LoVo (cell line): ENCODE measurements at places on chromosomes 5 and 9.

- no peak for DNase-seq
Observed at GRCh38 chr5:125894383-125894782, 528.8 kb upstream of the GRAMD2B start.

DNA sequence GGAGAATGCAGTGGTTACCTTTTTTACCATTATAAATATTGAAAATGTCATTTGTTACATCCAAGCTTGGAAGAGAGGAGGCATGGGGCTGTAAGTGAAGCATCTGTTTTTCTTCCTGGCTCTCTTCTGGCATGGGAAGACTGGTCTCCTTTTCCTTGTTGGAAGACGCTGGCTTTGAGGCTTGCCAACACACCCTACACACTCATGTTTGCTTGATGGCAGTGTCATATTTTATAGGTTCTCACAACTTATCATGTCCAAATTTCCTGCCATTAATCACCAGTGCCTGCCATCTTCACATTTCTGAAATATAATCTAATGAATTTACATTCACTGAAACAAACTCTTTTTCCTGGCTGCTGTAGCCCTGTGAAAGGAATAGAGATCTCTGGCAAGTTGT is 252.9 kb downstream of the MAN2A1 start:
- DNase-seq = no peak

- no peak for DNase-seq
Observed at GRCh38 chr5:137995749-137996128, 37.1 kb downstream of the FAM13B start.

DNA sequence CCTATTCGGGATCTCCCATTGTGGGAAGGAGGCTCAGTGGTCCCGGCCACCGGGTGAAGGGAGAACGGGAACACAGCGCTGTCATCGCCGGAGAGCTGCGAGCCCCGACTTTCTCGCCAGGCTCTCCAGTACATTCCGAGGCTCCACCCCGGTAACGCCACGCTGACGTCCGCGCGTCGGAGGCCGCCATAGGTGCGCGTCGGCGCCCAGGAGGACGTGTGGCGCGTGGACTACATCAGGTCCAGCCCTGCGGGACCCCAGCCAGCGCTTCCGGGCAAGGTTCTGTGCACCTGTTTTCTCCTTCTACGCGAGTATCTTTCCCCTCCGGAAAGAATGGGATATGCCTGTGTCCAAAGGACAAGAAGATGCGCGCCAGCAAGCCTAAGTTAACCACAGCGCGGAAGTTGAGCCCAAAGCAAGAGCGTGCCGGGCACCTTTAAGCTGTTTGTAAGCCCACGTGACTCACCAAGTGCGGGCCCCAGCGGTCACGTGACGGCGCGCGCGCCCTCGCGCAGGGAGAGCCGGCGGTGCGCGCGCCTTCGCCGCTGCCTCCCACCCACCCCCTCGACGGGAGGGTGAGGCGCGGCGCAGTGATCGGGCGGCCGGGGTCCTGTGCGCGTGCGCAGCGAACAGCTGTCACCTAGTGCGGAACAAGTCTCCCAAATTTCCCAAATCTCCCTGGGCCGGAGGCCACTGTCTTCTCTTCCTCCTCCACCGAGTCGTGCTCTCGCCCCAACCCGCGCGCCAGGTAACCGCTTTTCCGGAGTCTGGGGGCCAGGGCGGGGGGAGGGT is at the start of gene KDM4C:
TSS of gene KDM4C (plus strand) at position 518 of the 792 bp plus-strand sequence. CDS start 35,016 bp downstream, outside the sequence.
- DNase-seq = peak; percentile 94

DNA sequence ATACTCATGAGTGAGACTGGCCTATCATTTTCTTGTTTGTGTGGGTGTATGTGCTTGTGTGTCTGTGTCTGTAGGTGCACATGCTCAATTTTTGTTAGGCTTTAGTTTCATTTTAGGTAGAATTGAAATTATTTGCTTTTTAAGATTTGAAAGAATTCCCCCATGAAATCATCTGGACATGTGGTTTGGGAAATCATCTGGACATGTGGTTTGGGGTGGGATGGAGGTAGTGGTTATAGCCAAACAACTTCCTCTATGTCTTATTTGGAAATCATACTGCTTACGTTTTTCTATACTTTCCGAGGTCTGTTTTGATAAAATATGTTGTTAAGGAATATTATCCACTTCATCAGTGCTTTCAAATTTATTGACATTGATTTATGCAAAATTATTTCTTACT is 485.4 kb upstream of the CLINT1 start:
- no peak for DNase-seq

GRCh38 chr9:113910036-113910639 is 34.0 kb downstream of the ZNF618 start:
- DNase-seq = no peak

DNA sequence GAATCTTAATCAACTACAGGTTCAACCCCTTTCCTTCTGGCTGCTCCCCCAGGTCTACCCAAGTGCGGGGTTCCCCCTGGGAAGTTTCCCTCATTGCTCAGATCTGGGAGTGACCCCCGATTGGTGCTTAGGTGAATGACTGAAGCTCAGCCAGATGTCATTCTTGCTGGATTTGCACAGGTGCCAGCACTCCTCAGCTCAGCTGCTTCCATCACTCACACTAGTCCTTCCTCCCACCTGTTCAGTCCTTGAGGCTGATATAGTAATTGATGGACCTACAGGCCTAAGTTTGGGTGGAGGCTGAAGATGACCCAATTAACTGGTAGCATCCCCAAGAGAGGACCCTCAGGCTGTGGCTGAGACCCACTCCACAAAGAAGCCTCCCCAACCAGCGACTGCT is 32.9 kb downstream of the PRLR start:
- no peak for DNase-seq

GRCh38 chr5:135834639-135835529 is at the start of gene SLC25A48:
Gene SLC25A48 (plus strand): TSS chr5:135834663. CDS start chr5:135834848, 185 bp downstream.
- DNase-seq = peak; percentile 78

- no peak for DNase-seq
Observed at GRCh38 chr5:108862211-108862610, 114.5 kb downstream of the FER start.

- DNase-seq = no peak
Observed at GRCh38 chr9:78590068-78590467, 293.1 kb downstream of the PSAT1 start.

DNA sequence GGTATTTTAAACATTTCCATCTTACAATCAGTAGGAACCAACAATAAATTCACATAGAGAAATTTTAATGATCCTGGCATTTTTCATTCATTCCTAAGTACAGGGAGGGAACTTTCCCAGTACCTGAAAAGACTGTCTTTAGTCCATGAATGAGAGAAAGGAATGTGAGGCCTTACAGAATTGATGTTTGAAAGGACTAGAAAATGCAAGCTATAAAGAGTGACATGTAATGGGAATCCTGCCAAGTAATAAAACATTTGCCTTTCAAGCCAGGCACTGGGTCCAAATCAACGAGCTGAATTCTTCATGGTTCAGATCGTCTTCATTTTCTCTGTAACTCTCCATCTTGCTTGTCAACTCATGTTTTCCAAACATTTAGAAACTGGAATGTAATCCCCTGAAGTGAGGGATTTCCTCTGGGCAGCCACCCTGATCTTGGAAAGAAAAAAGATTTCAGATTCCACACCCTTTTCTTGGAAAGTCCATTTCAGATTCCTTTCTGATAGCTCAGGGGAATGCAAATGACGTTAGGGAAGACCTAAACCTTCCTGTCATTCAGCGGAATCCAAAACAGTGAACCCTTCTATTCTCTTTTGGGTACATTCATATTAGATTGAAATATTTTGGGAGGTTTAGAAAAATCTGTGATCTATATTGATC is 315.8 kb downstream of the SH3GL2 start:
- DNase-seq = no peak

GRCh38 chr5:127396490-127397155 is 106.0 kb downstream of the MEGF10 start:
- no peak for DNase-seq

GRCh38 chr5:54902791-54903473 is 82.5 kb downstream of the ESM1 start:
- DNase-seq = no peak

- no peak for DNase-seq
Observed at GRCh38 chr5:137260820-137261695, 238.1 kb downstream of the SPOCK1 start.

DNA sequence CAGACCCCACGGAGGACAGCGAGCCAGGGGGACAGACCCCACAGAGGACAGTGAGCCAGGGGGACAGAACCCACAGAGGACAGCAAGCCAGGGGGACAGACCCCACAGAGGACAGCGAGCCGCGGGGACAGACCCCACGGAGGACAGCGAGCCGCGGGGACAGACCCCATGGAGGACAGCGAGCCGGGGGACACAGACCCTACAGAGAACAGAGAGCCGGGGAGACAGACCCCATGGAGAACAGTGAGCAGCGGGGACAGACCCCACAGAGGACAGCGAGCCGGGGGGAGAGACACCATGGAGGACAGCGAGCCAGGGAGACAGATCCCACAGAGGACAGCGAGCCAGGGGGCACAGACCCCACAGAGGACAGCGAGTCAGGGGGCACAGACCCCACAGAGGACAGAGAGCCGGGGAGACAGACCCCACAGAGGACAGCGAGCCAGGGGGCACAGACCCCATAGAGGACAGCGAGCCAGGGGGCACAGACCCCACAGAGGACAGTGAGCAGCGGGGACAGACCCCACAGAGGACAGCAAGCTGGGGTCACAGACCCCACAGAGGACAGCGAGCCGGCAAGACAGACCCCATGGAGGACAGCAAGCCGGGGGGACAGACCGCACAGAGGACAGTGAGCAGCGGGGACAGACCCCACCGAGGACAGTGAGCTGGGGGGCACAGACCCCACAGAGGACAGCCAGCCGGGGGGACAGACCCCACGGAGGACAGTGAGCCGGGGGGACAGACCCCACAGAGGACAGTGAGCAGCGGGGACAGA is 4.4 kb upstream of the ZDHHC11 start:
- DNase-seq = no peak

- DNase-seq = peak; percentile 26
Observed at GRCh38 chr5:67268231-67269021, 71.8 kb upstream of the CD180 start.

DNA sequence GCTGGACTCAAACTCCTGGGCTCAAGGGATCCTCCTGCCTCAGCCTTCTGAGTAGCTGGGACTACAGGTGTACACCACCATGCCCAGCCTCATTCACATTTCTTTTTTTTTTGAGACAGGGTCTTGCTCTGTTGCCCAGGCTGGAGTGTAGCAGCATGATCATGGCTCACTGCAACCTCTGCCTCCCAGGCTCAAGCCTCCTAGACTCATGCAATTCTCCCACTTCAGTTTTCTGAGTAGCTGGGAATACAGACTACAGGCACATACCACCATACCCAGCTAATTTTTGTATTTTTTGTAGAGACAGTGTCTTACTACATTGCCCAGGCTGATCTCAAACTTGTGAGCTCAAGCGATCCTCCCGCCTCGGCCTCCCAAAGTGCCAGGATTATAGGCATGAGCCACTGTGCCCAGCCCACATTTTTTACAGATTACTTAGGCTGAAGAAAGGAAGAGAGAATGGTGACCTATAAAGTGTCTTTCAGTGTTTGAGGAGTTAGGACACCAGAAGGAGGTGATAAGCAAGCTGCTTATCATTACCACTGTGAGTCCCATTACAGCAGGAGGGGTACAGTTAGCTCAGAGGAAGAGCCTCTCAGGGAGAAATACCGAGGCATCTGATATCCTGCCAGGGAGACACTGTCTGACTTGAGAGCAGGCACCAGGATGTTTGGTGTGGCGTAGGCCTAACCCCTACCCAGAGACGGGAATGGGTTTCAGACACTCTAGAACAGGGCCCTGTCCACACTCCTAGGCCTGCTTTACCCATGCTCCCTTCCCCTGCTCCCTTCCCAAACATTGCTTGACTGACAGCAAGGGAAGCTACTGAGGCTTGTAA is 9.7 kb downstream of the FAXDC2 start:
- no peak for DNase-seq

GRCh38 chr9:106019039-106019680 is 324.8 kb downstream of the TMEM38B start:
- no peak for DNase-seq

DNA sequence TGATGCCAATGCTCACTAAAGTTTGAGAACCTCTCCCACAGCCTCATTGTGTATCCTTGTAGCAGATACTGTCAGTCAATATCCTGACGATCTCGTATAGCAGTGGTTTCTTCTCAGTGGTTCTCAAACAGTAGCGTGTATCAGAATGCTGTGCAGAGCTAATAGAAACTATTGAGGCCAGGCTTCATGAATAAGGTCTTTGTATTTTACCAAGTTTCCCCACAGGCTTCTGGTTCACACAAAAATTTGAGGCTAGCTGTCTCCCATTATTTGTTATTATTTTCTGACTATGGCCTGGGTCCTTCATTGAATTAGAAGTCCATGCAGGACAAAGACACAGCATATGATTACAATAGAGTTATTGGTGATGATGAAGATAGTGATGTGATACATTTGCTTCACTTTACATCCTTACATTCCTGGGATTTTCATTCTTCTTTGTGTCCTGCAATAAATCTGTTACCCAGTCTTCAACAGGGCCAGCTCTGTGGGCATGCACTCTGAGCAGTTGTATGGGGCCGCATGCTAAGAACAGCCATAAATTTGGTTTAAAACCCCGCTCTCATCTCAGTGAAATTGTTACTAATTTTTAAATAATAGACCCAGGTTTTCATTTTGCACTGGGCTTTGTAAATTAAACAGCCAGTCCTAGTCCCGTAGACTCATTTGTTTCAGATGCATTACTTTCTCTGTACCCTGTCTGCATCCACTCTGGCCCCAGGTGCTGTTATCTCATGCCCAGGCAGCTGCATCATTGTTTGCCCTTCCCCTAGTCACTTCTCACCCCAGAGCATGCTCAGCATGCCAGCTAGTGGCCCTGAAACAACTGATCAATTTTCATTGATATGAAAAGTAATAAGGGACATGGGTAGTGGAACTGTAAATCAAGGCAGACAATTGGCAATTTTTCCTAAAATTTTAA is 199.9 kb upstream of the PIK3R1 start:
- no peak for DNase-seq
